SIG-M5 (cell line): ENCODE measurements at places on chromosomes 12 and 14.

DNA sequence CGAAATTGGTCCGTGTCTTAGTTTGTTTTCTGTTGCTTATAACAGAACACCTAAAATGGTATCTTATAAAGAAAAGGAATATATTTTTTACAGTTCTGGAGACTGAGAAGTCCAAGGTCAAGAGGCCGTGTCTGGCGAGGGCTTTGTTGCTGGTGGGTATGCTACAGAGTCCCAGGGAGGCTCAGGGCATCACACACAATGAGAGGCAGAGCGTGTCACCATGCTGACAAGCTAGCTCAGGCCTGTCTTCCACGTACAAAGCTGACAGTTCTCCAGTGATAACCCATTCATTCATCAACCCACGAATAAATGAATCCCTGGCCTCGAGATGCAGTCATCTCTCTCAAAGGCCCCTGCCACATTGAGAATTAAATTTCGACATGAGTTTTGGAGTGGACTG is 56.7 kb upstream of the AEBP2 start:
- no peak for DNase-seq

DNA sequence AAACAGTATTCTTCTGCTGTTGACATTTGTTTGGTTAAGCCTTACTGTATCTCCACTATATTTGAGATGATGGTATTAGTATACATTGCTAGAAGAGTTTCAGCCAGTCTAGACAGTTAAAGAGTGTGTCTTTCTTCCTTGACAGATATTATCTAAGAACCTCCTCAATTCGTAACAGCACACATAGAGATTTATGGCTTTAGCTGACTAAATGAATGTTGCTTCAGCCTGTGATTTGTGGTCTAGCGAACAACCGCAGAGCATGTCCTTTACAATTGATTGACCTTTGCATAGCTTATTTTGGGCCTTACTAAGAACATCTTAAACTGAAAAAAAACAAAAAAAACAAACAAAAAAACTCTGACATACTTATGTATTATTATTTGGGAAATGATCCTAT is 122.2 kb downstream of the DAAM1 start:
- no peak for DNase-seq

DNA sequence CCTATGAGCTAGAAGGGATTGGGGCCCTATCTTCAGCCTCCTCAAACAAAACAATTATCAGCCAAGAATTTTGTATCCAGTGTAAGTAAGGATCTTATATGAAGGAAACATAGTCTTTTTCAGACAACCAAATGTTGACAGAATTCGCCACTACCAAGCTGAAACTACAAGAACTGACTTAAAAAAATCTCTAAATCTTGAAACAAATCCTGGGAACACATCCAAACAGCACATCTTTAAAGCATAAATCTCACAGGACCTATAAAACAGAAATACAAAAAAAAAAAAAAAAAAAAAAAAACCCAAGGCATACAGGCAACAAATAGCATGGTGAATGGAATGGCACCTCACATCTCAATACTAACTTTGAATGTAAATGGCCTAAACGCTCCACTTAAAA is 41.3 kb upstream of the LMNTD1 start:
- DNase-seq = no peak

DNA sequence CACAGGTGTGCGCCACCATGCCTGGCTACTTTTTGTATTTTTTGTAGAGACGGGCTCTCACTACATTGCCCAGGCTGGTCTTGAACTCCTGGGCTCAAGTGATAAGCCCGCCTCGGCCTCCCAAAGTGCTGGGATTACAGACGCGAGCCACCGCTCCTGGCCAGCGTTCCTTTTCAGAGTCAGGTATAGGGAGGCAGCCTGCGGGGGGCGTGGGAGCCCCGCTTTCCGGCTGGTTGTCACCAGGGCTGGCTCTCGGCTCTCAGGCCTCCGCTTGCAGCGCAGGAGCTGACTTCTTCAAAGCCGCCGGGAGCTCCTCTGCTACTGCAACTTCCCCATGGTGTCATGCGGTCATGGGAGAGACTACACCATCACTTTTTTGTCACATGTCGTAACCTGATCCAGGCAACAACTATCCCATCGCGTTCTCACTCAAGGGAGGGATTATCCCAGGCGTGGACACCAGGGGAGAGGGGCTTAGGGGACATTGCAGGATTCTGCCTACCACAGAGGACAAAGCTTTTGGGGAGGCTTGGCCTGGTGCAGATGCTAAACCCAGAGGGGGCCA is 129.4 kb downstream of the SCARB1 start:
- DNase-seq = peak; percentile 30

GRCh38 chr14:49970474-49971147 is 77.7 kb downstream of the ARF6 start:
- no peak for DNase-seq

DNA sequence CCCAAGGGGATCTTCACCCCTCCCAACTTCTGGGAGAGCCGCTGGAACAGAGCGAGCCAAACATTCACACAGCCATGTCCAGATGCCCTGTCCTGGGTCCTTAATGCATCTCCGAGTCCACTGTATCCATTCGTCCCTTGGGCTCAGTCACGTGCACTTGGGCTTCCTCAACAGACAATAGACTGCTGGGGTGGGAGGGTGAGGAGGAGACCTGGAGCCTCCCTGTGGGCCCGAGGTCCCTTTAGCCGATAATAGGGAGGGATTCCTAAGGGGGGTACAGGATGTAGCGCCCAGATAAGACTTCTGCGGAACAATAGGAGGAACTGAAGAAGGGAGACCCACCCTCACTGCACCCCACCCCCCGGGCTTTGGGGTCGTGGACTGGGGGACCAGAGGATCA is 6.7 kb downstream of the ARHGEF25 start:
- no peak for DNase-seq

GRCh38 chr12:67918441-67918840 is 70.8 kb upstream of the IFNG-AS1 start:
- DNase-seq = no peak

DNA sequence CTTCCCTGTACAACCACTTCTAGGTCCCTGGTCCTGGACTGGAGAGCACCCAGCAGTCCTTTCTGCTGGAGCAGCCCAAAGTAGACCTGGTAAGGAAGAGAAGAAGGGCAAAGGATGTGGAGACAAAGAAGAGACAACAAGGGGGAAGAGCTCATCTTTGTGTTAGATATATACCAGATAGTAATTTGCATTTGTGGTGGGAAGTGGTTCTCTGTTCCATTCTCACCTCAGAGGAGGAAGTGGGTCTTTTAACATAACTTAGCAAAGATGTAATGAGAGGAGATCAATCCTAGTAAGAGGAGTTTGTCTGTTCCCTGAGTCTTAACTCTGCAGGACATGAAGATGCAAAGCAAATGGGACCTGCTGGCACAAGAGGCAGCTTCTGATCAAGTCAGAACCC is 8.0 kb downstream of the CCDC198 start:
- no peak for DNase-seq

DNA sequence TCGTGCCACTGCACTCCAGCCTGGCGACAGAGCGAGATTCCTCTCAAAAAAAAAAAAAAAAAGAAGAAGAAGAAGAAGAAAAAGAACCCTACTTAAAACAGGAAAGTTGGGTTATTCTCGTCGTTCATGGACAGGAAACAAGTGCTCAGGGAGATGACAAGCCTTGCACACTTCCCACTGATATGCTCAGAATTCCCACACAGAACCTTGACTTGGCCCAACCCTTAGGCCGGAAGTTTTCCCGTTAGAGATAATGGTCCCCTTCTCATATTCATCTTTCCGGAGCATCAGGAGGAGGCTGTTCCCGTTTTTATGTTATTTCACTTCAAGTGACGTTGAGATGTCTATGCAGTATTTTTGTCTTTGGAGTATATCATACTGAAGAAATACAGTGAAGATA is 36.2 kb downstream of the APOBEC1 start:
- DNase-seq = no peak

DNA sequence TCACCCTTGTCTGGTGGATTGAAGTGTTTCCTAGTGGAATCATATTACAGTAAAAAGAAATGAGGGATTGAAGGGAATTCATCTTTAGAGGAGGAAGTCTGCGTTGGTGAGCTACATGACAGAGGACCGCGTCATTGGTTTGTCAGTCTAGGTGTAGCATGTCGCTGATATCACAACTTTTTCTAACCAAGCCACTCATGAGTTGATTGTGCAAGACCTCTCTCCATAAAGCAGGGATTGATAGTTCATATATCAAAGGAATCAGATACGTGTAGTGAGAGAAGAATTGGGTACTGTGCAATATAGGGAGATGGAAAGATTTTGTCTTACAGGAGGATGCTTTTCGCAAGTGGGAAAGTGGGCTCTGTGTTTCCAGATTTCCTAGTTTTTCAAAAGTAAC is 3.0 kb upstream of the FBXO33 start:
- DNase-seq = no peak

- no peak for DNase-seq
These were observed 711 bp downstream of the MARS1 start for GRCh38 chr12:57488402-57489156.

DNA sequence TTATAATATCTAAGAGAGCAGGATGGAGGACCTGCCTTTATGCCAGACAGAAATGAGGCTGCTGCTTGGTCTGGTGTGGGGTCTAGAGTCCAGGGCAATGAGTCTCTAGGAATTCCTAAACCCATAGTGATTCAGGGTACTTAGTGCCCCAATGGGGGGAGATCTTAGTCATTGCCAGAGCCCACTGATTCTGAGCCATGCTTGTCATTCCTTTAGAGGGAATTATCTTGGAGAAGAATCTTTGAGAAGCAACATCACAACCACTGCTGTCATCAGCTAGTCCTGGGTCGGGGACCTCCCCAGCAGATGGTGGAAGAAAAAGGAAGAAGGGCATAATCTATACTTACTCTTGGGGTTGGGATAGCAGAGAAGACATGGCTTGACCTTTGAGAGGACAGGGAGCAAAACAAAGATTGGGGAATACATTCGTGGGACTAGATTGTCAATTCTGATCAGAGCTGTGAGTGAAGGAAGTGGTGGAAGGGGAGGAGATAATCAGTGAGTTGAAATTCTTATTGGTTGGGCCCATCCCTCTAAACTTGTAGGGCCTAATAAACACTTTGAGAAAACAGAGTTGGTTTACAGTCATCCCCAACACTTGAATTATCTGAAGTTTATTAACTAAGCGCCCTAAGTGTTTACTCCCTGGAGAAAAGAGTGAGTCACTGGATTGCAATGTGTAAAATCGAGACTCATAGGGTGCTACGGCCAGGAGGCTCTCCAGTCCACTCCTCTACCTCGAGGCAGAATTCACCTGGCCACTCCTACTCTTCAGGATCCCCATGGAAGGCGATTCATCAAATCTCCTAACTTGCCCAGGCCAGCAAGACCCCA is 3.0 kb upstream of the KRT3 start:
- no peak for DNase-seq

- no peak for DNase-seq
These were observed 5.7 kb upstream of the OAS3 start for GRCh38 chr12:112932485-112933128.

DNA sequence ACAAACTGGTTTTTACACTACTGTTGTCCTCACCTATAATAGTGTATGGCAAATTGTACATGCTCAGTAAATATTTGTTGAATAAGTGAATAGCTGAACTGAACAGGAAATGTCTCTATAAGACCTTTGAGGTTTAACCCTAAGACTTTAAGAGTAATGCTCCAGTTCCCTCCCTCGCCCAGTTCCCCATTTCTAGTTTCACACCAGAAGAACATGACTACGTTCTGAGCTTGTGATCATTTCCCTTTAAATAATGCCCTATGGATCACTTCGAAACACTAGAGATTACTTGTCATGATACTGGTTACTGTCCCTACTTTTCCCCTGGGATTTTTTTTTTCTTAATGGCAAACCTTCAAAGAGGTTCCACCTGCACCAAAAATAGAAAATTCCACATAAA is 69.3 kb downstream of the PRKD1 start:
- no peak for DNase-seq

DNA sequence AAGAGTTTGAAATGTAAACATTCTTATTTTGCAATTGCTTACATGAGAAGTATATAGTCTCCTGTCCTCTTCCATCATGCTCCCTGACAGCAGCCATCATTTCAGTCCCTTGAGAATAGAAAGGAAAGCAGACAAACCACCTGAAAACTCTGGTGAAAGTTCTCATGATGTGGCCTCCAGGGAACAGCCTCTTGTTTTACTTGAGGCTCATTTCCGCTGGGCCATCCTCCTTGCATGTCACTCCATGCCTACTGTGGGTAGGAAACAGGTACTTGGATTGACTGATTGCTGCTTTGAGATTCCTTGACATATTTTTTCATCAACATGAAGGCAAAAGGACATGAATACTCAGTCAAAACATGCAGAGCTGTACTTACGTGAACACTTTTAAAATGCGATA is 6.0 kb downstream of the SYT1 start:
- DNase-seq = no peak

- DNase-seq = no peak
These were observed 25.5 kb downstream of the GXYLT1 start for GRCh38 chr12:42119085-42119633.

DNA sequence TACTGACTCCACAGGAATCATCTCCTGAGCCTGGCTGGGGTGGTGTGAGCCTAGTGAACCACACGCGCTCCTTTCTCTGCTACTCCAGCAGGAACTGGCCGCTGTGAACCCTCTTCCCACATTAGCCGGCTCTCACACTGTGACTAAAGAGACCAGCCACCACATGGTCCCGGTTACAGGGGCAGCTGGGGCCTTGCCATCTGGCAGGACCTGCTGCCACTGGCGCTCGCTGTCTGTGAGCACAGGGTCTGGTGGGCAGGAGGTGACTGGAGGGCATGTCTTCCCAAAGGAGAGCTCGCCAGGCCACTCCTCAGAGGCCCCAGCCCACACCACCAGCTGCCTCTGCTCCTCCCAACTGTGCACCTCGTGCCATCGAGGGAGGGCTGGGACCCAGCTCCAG is 99.3 kb downstream of the SINHCAF start:
- DNase-seq = no peak

GRCh38 chr12:53623548-53624385 is 2.4 kb downstream of the ATF7 start:
- no peak for DNase-seq

DNA sequence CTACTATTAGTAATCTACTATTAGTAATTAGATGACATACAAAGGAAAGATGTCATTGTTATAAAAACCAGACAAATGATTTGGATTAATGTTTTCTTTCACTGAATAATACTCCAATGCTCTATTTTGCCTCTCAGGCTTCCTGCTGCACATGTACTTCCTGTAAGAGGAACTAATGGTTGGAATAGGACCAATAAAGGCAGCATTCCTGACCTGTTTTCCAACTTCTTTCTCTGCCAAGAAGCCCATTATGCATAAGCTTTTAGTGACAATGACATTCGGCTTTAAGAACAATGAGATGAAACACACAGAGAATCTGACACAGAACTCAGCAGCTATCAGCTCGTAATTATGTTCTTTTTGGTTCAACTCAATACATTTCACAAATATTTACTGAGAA is 5.2 kb upstream of the C12orf56 start:
- DNase-seq = no peak

GRCh38 chr14:53620317-53620716 is 336.3 kb downstream of the BMP4 start:
- DNase-seq = no peak

- no peak for DNase-seq
These were observed 68.2 kb upstream of the TBX3 start for GRCh38 chr12:114752217-114752616.
